ENCODE measurements at places on chromosomes 16 and 17.
A peak's percentile ranks its signal among the peaks of the same experiment; 100 is the strongest.

- DNase-seq, result peak; percentile 52
Measured at GRCh38 chr16:85717393-85718152, 28.8 kb upstream of the GINS2 start.

DNA sequence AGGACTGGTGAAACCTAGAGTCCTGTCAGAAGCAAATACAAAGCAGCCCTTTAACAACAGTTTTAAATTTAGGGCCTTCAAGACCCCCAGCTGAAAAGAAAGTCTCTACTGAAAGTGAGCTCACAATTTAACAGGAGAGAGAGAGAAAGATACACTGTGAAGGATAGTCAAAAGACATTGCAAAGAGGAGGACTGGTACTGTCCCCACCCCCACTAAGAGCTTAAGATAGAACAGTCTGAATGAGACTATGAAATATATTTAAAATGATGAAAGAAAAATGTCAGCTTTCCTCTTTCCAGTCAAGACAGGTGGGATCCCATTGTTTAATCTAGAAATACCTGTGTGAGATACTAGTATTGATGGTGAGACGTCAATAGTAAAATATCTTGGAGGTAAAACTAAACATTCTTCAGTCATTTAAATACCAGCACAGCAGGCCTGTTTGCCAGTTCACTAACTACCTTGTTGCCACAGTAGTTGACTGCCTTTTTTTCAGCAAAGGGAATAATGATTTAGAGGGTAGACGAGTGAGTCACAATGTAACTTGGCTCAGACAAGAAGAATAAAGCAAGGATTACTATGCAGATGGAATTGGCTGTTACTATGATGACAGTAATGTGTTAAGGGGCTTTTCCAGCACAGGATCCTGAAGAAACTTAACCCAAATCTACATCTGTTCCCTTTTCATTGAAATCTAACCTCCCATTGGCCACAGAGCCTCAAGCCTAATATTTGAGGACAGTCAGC is 47.2 kb upstream of the RASL10B start:
- peak; percentile 39 for DNase-seq

DNA sequence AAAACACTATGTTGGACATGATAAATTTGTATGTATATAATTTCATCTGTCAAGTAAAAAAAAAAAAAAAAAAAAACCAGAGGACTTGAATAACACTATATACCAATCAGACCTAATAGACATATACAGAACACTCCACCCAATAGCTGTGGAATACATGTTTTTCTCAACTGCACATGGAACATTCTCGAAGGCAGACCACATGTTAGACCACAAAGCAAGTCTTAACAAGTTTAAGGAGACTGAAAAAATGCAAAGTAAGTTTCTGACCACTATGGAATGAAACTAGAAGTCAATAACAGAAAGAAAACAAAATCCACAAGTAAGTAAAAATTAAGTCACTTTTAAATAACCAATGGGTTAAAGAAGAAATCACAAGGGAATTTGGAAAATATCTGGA is 8.4 kb upstream of the CNTNAP4 start:
- DNase-seq, result peak; percentile 19

GRCh38 chr17:66829386-66829864 is 5.5 kb upstream of the CACNG5 start:
- peak; percentile 65 for DNase-seq

- DNase-seq, result peak; percentile 21
Measured at GRCh38 chr17:77957235-77957856, 1.2 kb upstream of the TNRC6C start.

GRCh38 chr17:4574448-4575045 is 9.8 kb upstream of the SMTNL2 start:
- DNase-seq, result no peak

DNA sequence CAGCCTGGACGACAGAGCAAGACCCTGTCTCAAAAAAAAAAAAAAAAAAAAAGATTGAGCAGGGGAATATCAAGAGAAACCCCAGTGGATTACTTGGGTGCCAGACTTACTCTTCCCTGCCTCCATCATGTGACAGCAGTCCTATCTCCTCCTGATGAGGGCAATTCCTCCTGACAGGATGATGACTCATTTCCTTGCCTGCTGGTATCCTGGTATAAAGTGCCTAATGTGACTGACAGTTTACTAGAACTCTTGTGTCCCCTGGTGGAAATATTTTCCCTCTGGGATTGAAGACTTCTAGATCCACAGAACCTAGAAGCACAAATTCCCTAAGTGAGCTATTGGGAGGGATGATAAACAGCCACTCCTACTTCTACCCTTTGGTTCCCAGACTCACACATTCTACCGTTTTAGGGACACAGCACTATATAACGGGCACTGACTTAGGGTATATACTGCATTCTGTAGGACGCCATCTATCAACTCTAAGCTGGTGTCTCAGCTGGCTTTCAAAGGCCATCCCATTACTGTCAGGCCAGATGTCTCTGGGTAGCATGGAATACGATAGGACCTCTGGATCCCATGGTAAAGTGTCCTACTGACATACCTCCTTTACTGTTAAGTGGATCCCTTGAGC is 114.6 kb upstream of the MED13 start:
- peak; percentile 79 for DNase-seq

DNA sequence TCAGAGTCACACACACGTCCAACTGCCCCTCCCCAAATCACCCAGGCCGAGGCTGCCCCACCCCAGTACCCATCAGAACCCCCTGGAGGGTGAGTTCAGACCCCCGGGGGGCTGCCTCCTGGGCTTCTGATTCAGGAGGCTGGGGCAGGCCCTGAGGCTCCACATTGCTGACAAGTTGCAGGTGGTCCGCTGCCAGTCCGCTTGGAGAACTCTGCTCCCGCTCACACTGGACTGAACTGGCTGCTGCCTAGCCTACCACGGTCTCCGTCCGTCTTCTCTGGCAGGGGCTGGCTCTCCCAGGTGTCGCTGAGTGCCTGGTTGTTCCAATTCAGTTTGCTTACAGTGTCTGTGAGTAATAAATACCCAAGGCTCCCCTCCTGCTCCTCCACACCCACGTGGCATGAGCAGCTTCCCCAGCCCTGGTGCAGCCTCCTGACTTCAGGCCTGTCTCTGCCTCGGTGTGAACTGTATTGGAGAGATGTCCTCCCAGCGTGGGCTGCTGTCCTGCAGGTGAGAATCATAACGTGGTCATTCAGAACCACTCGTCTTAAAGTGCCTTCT is 163.4 kb downstream of the LAT start:
- DNase-seq, result no peak

DNA sequence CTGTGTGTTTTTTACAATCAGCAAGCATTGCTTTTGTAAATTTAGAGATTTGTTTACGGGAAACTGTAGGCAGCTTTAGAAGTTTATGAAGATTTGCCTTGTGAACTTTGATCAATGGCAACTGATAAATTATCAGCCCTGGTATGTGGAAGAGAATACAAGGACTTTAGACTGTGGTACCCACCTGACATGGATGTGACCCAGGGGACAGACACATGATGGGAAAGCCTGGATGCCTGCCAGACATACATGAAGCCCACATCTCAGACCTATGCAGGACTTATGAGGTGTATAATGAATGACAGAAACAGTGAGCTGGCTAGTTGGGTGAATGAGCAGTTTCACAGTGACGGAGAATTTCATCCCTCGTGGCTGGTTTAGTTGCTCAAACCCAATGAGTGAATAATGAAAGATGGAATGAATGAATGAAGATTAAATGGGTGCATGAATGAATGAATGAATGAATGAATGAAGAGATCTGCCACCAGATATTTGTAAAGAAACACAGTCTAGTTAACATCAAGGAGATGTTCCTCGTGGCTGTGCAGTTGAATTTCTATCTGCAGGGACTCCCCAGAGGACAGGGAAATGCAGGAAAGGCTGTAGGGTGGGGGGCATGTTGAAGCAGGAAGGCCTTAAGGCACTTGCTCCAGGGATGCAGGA is 7.6 kb downstream of the TMEM92 start:
- DNase-seq, result no peak

GRCh38 chr17:14768923-14769322 is 468.0 kb downstream of the HS3ST3B1 start:
- no peak for DNase-seq

DNA sequence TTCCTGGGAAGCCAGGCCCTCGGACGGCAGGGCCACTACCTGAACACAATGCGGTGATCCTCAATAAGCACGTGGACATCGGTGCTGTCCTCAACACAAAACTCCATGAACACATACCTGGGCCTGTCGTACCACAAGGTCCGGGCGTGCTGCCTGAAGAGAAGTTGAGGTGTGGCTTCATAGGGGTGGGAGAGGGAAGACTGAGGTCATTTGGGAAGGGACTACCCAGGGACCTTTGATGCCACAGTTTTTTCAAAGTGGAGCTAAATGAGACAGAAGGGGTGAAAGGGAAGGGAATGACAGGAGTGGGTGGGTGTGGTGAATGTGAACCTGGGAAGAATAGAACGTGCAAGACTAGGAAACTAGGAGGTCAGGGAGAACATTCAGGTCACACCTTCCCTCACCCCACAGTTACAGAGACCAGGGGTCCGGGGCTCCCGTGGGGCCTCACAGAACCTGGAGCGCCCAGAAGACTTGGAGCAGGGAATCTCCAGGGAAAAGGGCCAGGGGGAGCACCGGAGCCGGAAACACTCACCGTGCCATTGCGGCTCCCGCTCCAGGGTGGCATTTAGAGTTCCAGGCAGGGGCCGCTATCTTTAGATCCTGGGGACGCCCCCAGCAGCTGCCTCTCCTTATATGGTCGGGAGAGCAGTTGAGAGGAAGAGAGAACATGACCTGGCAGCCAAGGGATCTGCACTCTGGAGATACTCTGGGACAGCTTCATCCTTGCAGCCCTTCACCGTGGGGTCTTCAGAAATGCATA is at the start of gene PTGES3L:
Gene PTGES3L, minus strand, starts transcription at position 570 of the 763 bp plus-strand sequence. Its CDS starts 27 bp downstream, at position 543.
- peak; percentile 86 for DNase-seq

DNA sequence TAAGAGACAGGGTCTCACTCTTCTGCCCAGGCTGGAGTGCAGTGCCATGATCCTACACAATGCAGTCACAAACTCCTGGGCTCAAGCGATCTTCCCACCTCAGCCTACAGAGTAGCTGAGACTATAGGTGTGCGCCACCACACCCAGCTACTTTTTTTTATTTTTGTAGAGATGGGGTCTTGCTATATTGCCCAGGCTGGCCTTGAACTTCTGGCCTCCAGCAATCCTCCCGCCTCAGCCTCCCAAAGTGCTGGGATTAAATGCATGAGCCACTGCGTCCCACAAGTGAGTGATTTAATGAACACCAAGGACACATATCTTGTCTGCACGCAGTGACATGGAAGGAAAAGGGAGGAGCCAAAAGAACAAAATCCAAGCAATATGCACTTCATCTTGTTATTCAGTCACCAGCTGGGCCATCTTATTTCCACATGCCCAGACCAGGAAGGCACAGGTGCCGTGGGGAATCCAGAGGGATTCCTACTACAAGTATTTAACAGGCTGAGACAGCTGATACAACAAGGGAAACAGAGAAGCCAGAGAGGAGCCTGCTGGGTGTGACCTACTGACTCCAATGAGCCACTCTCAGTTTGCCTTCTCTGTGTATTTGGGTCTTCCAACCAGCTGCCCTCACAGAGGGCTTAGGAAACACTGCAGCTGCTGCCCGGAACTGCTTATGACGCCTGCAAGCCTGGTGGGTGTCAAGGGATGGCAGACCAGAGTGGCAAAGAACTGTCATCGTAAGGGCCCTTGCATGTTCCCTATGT is 17.0 kb downstream of the LSM12 start:
- no peak for DNase-seq

GRCh38 chr17:29827179-29827578 is 102.8 kb downstream of the SSH2 start:
- no peak for DNase-seq

DNA sequence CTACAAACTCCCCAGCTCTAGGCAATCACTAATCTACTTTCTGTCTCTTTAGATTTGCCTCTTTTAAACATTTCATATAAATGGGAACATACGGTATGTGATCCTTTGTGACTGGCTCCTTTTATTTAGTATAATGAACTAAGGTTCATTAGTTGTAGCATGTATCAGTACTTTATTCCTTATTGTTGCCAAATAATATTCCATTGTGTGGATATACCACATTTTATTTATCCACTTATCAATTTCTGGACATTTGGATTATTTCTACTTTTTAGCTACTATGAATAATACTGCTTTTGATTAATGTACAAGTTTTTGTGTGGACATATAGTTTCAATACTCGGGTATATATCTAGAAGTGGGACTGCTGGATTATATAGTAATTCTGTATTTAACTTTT is 7.9 kb downstream of the DDX19B start:
- DNase-seq, result no peak

- no peak for DNase-seq
Measured at GRCh38 chr16:68369697-68370580, 59.1 kb downstream of the PRMT7 start.
